Activated naive CD8-positive, alpha-beta T cell treated with anti-CD3 and anti-CD28 coated beads for 36 hours (primary cell): ENCODE measurements at places on chromosomes 2 and 18. TPM values are rescaled to one million over a fixed set of nuclear protein-coding genes. Genes with fewer than 3 reads are reported as not detected.

SLC11A1 gene
- 0.08 TPM for total RNA-seq

CBLN2 gene
- total RNA-seq = not detected

MC4R gene
- total RNA-seq = not detected

SCN9A gene
- total RNA-seq = not detected

INO80B gene
- 29.0 TPM for total RNA-seq

RGPD4 gene
- total RNA-seq = 0.87 TPM

UGT1A8 gene
- not detected for total RNA-seq

SAG gene
- total RNA-seq = not detected

SPDYA gene
- total RNA-seq = 0.85 TPM

CCDC102B gene
- 1.6 TPM for total RNA-seq

CCNYL1 gene
- total RNA-seq = 6.0 TPM

SCG2 gene
- not detected for total RNA-seq

MOGAT1 gene
- not detected for total RNA-seq

GPR55 gene
- total RNA-seq = 20.4 TPM

CRYBA2 gene
- total RNA-seq = not detected

PLEK gene
- 2.3 TPM for total RNA-seq

KCNIP3 gene
- not detected for total RNA-seq

HOXD8 gene
- not detected for total RNA-seq

PASK gene
- 76.4 TPM for total RNA-seq

GALR1 gene
- not detected for total RNA-seq
